ENCODE measurements at places on chromosomes 16 and 17.

DNA sequence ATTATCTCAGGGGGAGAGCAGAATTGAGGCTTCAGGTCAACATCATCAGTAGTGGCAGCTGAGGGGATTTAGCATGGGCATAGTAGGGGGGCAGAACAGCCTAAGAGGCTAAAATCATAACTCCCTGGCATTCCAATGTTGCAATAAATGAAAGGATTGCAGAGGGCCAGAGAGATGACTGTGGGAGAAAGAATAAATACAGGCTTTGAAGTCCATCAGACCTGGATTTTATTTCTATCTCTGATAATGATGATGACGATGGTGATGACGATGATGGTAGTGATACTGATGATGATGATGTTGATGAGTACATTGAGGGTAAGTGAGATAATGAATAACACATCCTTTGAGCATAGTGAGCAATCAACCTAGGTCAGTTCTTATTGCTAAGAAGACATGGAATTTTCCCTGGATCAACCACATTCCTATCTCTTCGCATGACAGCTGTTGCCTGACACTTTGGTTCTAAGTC, 107.4 kb upstream of the CDH11 start:
- DNase-seq = no peak

- no peak for DNase-seq
These were observed 204.8 kb downstream of the FTO start for GRCh38 chr16:53908731-53909130.

DNA sequence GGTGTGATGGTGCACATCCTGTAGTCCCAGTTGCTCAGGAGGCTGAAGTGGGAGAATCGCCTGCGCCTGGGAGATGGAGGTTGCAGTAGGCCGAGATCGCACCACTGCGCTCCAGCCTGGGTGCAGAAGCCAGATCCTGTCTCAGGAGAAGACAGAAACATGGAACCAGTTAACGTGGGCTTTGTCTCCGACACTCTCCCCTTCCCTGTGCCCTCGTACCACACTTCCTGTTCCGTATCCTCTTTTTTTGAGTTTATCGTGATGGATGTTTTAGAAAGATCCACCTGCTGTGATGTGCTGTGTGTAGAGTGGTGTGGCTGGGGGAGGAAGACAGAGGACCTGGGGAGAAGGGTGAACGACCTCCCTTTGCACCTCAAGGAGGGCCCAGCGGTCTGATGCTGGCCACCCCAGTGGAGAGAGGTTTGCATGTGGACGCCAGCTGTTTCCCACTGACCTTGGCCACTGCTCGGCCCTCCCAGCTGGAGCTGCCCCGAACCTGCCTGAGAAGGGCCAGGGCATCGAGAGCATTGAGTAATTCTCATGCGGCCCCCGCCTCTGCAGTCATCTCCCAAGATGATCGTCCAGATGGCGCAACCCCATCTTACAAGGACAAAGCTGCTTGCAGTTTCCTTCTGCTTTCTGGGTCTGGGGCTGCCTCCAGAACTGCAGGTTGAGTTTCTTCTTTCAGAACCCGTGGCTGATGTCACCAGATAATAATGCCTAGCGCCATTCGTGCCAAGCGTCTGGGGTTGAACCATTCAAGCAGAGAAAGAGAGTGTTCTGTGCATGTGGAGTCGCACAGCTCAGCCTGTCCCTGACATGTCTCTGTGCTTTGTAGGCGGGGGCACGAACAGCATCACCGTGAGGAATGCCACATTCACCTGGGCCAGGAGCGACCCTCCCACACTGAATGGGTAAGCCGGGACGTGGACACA, 126.3 kb downstream of the ABCC1 start:
- no peak for DNase-seq

DNA sequence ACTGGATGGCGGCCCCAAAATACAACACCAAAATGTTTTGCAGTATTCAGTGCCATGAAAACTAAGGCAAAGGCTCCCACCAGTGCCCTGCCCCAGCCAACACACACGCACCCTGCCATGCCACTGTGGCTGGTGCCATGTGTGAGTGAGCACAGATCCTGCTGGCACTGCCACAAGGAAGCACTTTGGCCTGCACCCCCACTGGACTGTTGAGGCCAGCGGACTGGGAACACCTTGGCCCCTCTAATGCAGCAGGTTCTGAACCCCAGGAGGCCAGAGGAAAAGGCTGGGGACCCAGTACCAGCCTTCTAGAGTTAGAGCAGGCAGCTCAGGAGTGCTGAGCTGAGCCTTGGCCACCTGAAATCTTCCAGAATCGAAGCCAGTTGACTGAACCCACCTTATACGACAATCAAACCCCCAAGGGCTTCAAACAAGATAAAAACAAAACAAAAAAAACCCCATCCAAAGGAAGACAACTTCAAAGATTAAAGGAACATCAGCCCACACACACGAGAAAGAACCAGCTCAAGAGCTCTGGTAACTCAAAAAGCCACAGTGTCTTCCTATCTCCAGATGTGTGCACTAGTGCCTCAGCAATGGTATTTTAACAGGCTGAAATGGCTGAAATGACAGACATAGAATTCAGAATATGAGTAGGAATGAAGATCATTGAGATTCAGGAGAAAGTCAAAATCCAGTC, 21.5 kb downstream of the NLRP1 start:
- DNase-seq = no peak

GRCh38 chr16:15817446-15817845, 39.4 kb downstream of the MYH11 start:
- no peak for DNase-seq

GRCh38 chr16:57611181-57611580, 17.2 kb upstream of the ADGRG1 start:
- no peak for DNase-seq

DNA sequence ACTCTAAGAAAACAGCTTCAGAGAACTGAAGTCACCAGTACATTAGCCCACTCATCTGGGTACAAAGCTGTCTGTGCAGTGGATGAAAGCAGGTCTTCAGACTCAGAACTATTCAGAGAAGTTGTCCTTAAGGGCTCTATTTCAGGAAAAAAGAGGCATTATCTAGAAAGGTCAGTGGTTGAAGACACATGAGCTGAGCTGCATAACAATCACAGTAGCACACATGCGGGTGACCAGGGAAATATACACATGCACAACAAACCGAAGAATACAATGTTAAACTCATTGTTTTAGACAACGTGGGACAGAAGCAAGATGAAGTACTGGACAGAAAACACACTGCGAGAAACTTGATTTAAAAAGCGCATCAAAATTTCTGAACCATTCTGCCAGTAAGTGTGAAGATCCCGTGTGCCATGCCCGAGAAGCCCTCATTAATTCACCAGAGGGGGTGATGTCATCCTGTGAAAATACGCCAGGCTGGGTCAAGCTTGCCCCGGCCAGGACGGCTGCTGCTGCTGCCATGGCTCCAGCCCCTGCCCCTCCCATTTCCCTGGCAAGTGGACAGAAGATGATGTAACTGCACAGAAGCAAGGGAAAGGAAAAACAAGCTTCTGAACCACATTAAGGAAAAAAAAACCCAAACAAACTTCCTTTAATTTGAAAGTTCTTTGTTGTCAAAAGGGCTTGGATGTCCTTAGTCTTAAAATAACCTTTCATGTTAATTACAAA, 10.1 kb downstream of the DYNC1LI2 start:
- DNase-seq = no peak

DNA sequence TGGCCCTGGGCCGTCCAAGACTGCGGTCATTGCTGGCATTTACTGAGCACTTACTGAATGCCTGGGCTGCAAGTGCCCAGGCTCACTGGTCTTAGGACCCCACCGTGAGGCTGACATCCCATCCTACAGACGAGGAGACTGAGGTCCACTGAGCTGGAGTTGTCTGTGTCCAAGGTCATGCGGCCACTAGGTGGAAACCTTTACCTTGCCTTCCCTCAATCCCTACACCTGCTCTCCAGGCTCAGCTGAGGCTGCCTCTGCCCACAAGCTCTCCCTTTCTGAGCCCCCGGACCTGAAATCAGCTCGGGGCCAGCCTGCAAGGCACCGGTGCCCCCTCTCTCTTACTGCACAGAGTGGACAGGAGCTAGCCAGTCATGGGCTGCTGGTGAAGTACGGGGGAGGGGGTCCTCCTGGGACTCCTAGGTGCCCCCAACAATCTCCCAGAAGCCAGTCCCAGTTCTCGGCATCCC, 1.5 kb downstream of the CASKIN1 start:
- peak; percentile 75 for DNase-seq

DNA sequence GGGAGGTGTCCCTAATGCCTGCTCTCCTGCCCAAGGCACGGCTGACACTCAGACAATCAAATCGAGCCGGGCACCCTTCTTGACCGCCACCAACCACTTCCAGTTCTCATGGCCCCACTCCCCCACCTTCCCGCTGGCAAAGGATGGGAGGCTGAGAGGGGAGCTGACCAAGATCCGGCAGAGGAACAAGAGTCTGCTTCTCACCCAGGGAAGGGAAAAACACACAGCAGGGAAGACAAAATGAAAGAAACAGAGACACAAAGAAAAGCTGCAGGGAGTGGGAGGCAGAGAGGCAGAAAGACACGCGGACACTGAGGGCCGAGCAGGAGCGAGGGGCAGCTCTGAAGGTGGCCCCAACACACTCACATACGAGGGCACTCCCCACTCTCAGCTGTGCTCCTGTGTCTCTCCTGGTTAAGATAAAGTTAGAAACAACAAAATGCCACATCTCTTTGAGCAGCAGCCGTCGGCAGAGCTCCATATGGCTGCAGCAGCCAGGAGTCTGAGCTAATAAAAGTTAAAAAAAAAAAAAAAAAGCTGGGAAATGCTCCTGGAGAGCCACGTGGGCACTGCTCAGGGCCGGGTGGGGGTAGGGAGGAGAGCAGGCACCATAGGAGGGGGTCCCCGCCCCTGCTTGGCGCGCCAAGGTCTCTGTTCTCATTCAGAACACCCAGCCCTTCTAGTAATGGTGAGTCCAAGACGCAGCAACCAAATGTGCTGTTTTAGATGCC, 7.4 kb downstream of the LRRC75A start:
- no peak for DNase-seq

DNA sequence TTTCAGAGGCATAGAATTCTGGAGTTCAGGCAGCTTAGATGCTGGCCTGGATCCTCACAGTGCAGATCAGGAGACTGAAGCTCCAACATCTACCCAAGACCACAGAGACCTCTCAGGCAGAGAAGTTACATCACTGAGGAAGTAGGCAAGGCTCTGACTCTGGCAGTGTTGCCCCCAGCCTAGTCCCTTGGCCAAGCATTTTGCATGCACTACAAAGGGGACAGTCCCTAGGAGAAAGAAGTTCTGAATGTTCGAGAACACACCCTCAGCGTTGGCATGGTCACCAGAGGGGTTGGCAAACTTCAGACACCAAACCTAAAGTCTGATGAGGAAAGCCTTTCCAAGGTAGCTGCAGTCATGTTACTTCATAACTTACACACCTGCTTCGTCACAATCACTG, 2.5 kb downstream of the RANBP10 start:
- DNase-seq = no peak

DNA sequence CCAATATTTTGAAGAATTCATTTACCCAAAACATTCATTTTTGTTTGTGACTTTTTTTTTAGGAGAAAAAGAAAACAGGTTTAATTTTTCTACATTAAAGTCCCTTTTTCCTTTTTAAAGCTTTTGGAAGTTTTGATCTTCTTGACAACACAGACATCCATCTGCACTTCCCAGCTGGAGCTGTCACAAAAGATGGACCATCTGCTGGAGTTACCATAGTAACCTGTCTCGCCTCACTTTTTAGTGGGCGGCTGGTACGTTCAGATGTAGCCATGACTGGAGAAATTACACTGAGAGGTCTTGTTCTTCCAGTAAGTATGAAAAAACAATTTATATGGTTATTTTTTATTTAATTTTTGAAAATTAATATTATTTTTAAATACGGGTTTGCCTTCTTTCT, 37.2 kb downstream of the SIAH1 start:
- DNase-seq = no peak

DNA sequence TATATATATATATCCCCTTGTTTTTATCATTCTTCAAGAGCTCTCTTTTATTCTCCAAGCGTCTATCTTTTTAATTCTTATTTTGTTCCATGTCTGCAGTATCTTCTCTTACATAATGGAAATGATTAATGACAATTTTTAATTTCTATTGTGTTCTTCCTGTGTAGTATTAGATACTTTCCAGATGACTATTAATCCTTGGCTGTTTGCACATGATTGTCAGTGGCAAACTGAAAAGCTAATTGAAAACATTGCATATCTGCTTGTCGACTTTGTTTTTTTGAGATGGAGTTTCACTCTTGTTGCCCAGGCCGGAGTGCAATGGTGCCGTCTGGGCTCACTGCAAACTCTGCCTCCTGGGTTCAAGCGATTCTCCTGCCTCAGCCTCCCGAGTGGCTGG, 124.7 kb downstream of the BCAS3 start:
- no peak for DNase-seq

DNA sequence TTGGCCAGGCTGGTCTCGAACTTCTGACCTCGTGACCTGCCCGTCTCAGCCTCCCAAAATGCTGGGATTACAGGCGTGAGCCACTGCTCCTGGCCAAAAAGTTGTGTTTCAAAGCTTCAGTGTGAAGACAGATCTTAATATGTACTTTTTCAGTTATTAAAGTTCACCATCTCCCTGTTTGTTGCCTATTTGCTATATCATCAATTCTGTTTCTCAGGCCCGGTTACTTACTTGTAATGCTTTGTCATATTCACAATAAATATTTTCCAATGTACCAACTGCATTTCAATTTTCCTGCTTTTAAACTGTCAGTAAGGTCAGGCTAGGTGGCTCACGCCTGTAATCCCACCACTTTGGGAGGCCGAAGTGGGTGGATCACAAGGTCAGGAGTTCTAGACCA, 22.5 kb downstream of the FANCA start:
- no peak for DNase-seq

- DNase-seq = no peak
These were observed at the start of gene MYH8 for GRCh38 chr17:10421900-10422542. MYH8 (minus strand) TSS chr17:10421950; CDS start chr17:10420227, 1,723 bp downstream.

DNA sequence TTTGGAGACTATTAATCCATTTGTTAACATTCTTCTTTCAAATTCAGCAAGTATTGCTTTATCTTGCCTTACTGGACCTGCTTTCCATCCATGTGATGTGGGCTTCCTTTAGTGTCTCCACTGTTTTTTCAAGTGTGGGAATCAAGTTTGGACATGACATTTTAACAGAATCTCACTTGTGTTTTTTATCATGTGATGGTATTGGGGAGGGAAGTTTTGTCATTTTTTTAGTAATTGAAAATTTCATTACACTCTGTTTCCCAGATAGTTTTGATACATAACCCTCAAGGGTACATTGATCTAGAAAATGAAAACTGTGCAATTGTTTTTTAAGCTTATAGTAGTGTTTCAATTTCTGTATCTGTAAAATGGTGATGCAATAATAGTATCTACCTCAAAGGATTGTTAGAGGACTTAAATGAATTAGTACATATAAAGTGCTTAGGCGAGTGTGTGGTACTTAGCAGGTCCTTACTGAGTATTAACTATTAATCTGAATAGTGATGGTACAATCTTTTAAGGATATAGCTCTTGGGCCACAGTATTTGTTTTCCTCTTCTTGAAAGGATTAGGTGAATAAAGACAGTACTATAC, 27.3 kb downstream of the AATF start:
- DNase-seq = no peak

- DNase-seq = no peak
These were observed 17.0 kb downstream of the TNS4 start for GRCh38 chr17:40484285-40484972.

GRCh38 chr17:45086865-45087503, 25.9 kb downstream of the NMT1 start:
- no peak for DNase-seq
